Prostate gland (tissue), 2 donors: ENCODE measurements at places on chromosomes 1 and 21. TPM values are rescaled to one million over a fixed set of nuclear protein-coding genes. Genes with fewer than 3 reads are reported as not detected.
A peak's percentile ranks its signal among the peaks of the same experiment; 100 is the strongest.

- no peak for DNase-seq
Measured at GRCh38 chr1:29050166-29050565, 73.5 kb downstream of the TMEM200B start.

- DNase-seq, result no peak
Measured at GRCh38 chr1:237000191-237000590, 4.0 kb downstream of the MT1HL1 start.

- no peak for DNase-seq
Measured at GRCh38 chr1:6183520-6183989, 3.4 kb upstream of the CHD5 start.

GRCh38 chr1:85135392-85135798 is 65.4 kb downstream of the SYDE2 start:
- DNase-seq, result no peak

- peak; percentile 80 for DNase-seq
Measured at GRCh38 chr1:178542554-178543289, 29.8 kb downstream of the TEX35 start.

The PHGDH gene
- 185 TPM for total RNA-seq
